ENCODE measurements at places on chromosomes 7 and 10. TPM values are rescaled to one million over a fixed set of nuclear protein-coding genes. Genes with fewer than 3 reads are reported as not detected.

The EGR2 gene
- not detected for polyA plus RNA-seq

The SPDYE2 gene
- 1.7 TPM for polyA plus RNA-seq

The HHEX gene
- 0.98 TPM for polyA plus RNA-seq

The PKD1L1 gene
- not detected for polyA plus RNA-seq

The OR13A1 gene
- not detected for polyA plus RNA-seq

- DNase-seq: no peak
Observed at GRCh38 chr7:40604601-40605438, 470.0 kb downstream of the SUGCT start.

GRCh38 chr10:78411716-78412115 lies 378.1 kb downstream of the RPS24 start:
- DNase-seq: no peak

DNA sequence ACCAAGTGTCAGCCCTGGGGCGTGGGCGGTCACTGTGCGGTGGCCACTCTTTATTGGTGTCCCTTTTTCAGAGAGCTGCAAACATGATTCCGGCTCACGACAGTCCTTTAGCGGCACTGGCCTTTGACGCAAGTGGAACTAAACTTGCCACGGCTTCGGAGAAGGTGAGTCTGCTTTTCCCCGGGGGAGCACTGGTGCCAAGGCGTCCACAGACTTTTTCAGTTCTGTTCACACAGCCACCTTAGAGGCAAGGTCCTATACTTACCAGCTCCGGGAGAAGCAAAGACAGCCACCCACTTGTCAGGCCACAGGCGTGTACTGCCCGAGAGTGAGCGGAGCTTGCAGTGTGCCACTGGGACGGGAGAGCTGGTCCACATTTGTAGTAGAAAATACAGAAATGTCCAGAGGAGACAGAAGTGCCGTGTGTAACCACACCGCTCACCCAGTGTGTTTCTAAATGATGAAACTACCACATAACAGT lies 27.9 kb downstream of the WIPI2 start:
- no peak for DNase-seq

DNA sequence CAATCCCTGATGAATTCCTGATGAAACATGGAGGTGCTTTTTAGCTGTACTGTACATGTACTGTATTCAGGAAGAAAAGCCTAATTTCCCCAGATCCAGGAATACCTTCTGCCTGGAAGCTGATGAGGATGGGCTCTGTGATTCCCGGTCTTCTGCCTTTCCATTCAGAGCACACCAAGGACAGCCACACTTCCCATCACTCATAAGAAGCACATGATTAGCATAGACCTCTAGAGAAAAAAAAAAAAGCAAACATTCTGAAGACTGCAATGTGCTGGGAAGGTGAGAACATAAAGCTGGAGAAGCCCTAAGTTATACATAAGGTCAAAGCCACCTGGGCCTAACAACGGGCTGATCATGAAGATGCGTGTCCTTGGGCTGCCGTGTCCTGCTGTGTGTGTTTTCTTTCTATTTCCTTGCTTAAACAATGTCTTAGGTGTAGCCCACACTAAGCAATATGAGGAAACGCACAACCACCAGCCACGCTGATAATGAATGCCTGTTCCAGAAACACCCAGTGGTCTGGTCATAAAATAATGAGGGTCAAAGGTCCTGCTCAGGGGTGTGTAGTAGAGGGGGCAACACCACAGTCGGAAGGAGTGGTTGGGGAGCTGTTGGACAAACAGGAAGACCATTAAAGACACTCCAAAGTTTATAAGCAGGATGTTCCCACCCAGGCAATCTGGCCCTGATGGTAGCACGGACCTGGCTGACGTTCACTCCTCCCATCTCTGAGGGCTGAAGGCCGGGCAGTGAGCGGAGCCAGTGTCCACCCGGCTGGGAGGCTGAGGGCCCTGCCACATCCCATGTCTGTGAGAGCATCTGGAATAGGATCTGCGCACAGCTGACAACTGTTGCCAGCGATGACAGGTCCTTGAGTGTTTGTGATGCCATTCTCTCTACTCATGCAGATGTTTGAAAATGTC lies 7.9 kb downstream of the PKD1L1 start:
- no peak for DNase-seq

- DNase-seq: no peak
Observed at GRCh38 chr10:32151871-32152270, 95.6 kb upstream of the KIF5B start.

DNA sequence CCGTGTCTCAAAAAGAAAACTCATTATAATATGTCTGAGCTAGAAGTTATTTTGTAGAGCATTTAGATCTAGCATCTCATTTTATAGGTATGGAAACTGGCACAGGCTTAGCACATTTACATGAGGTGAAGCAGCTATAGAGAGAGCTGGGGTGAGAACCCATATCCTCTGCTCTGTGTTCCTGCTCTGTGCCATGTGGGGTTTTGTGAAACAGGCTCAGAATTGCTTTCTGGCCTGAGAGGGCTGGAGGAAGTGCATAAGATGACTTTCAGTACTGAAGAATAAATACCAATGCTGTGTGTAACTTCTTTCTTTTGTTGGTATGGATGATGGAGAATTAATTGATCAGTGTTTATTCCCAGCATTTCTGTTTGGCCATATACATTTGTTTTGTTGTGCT lies 159.1 kb downstream of the LRRC4 start:
- DNase-seq: no peak

DNA sequence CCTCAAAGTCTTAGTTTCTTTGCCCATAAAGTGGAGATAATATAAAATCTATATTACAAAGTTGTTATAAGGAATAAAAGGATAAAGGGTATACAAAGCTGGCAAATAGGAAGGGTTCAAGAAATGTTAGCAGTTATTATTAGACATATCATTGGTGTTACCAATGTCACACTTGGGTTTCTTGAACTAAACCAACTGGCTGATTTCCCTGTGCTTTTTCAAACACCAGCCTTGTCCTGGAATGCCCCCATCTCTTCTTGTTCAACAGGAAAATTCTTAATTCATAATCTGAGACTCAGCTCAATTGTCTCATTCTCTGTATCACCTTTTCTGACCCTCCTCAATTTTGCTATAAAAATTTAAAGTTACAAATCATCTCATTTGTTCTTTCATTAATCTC lies 143.7 kb upstream of the LRRTM3 start:
- no peak for DNase-seq

DNA sequence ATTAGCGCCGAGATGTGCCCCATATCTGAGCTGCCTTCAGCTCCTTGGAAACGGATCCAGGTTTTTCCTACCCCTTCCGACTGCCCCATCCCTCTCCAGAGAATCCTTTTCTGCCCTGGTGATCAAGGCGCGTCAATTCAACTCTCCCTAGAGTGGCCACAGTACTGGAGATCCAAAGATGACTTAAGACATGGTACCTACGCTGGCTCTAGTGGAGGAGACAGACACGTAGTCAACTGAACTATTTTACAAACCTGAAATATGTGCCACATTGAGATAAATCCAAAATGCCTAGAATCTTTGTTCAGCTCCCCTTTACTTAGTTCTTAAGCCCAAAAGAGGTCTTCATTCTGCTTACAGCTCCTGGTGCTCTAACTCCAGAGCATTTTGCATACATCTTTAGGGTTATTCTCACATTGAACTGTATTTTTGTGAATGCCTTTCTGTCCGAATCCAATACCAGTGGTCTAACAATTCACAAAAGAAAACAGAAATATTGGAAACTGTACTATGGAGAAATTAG lies 444 bp upstream of the TNPO3 start:
- no peak for DNase-seq

DNA sequence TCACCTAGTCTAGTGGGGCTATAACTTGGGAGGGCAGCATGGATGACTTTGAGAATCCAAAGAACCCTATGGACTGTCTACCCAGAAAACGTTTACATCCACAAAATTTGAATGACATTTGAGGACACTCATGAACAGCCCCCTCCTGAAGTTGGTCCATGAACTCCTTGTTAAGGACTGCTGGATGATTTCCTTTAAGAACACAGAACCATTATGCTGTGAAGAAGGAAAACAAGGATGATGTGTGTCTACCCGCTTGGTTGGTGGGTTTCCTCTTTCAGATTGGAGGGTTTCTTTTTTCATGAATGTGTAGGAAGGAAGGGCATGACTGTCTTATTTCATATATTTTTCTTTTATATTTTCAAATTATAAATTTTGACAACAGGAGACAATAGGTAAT lies 58.3 kb downstream of the ARID5B start:
- no peak for DNase-seq

DNA sequence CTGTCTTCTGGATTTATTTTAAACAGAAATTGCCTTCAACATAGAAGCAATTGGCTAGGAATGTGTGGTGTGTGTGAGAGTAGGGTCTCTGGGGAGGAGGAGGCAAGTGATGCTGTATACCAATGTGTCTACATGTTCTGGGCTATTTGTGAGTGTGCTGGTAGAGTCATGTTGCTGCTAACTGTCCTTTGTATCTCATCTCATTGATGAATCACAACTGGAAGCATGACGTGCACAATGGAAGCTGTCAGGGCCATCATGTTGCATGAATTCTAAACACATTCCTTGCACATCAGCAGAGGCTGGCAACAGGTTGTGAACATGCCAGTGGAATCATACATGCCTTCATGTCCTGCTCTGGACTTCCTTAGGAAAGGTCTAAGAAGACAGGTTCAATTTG lies 199.7 kb downstream of the BMPER start:
- DNase-seq: no peak

DNA sequence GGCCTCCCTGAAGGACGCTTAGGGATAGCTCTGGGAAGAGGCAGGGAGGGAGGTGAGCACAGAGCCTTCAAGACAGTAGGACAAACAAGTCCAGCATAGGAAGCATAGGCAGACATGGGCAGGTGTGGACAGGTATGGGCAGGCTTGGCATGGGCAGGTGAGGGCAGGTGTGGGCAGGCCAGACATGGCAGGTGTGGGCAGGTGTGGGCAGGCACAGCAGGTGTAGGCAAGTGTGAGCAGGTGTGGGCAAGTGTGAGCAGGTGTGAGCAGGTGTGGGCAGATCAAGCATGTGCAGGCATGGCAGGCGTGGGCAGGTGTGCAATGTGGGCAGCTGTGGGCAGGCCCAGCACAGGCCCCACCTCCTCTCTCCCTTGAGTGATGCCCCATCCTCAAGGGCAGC lies 148.8 kb upstream of the ZMIZ1 start:
- no peak for DNase-seq

DNA sequence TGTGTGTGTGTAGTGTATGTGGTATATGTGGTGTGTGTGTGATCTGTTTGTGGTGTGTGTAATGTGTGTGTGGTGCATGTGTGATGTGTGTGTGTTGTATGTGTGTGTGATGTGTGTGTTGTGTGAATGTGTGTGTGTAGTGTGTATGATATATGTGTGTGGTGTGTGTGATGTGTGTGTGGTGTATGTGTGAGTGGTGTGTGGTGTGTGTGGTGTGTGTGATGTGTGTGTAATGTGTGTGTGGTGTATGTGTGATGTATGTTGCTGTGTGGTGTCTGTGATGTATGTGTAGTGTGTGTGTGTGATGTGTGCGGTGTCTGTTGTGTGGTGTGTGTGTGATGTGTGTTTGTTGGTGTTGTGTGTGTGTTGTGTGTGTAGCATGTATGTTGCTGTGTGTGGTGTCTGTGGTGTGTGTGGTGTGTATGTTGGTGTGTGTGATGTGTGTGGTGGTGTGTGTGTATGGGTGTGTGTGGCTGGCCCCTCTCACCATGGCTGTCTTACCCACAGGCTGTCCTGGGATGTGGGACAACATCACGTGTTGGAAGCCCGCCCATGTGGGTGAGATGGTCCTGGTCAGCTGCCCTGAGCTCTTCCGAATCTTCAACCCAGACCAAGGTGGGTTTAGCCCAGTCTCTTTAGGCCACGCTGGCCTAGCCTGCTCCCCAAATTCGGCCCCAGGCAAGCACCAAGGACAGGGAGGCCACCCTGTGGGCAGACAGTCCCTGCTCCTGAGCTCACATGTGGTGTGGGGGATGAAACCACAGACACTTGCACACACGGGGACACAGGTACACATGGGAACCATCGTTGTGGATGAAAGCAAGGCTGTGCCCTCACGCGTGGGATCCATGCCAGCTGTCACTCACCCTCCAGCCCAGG lies 25.6 kb downstream of the ADCYAP1R1 start:
- DNase-seq: no peak

DNA sequence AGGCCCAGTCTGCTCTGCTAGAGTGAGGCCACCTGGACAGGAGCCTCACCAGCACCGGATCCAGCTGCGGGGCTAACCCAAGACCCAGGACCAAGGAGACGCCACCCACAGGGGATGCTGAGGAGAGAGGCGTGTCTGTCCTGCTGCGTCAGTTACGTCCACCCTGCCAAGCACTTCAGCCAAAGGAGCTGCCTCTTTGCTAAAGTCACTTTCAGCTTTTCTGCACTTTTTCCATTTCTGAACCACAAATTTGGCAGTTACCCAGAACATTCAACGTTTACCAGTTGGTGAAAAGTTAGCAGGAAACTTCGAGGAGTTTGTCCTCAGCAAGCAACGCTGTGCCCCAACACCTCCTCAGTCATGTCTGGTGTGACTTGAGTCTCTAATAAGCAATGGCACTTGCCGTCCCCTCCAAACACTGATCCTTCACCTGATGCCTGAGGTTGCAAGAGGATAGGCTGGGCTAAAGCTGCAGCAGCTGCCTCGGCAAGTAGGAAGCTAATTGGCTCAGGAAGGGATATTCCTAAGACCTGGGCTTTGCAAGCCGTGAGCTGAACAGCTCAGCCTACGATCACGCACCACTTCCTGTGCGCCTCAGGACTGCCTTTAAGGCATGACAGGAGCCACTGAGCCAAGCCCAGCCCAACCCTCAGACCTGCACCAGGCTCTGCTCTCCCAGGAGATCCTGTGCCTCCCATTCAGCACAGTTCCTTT lies 40.1 kb downstream of the KCNH2 start:
- DNase-seq: peak; percentile 34

DNA sequence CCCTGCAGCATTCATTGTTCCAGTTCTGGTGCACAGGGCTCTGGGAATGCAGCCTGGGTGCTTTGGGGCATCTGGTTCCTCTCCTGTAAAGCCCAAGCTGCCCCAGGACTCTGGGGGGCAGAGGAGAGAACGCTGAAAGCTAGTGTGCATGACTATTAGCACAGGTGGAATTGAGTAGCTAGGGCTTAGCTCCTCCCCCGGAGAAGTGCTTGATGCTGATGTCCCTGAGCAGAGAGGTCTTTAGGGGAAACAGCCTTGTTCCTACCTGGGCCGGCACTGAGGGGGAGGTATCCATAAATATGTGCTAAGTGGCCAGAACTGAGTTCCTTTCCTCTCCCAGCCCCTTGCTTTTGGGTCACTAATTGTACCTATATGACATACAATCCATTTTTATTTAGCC lies 3.9 kb downstream of the ADCY1 start:
- no peak for DNase-seq

DNA sequence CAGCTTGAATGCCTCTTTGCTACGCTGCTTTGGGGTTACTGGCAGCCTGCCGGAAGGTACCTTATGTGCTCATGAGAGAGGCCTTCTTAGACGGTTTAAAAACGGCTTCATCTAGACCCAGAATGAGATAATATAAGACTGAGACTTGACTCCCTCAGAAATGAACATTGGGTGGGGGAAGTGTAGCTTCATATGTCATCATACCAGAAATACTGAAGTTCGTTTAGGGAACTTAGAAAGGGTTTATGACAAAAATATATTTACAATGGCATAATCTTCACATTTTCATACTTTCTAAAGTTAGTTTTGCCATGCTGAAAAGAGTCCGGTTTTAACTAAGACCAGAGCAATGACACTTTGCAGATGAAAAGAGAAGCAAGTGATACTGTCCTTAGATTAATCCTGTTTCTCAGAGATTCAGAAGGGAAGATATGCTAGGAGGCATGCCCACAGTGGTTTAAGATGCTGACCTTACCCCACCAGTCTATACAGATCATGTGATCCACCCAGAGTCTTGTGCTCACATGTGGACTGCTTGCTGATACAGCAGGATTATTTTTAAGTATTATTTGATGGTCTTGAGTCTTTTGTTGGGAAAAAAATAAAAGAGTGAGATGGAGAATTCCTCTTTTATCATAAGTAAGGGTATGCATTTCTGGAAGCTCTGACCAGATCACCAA lies 40.8 kb upstream of the HGF start:
- DNase-seq: no peak
